Activated CD4-positive, alpha-beta T cell treated with anti-CD3 and anti-CD28 coated beads, Interleukin-2, amount 50 U/mL, for 24 hours (primary cell): ENCODE measurements at places on chromosomes 7 and 10.

GRCh38 chr10:3357737-3358136, 185.2 kb upstream of the PITRM1 start:
- no peak for DNase-seq

GRCh38 chr10:110368002-110368401, 63.3 kb upstream of the SMNDC1 start:
- no peak for DNase-seq

DNA sequence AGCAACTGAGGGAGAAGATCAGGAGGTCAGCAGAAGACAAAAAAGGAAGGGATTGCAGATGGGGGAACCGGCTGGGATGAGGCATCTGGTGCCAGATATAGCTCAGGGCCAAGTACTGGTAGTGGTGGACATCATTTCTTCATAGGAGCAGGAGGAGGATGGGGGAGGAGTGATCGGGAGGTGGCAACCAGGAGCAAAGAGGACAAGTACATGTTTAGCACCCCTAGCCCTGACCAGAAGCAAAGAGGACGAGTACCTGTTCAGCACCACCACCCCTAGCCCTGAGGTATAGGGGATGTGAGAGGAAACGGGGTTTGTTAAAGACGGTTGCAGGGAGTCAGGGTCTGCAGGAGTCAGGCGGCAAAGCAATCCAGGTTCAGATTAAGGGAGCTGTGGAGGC, 84.5 kb upstream of the NPS start:
- DNase-seq: no peak

DNA sequence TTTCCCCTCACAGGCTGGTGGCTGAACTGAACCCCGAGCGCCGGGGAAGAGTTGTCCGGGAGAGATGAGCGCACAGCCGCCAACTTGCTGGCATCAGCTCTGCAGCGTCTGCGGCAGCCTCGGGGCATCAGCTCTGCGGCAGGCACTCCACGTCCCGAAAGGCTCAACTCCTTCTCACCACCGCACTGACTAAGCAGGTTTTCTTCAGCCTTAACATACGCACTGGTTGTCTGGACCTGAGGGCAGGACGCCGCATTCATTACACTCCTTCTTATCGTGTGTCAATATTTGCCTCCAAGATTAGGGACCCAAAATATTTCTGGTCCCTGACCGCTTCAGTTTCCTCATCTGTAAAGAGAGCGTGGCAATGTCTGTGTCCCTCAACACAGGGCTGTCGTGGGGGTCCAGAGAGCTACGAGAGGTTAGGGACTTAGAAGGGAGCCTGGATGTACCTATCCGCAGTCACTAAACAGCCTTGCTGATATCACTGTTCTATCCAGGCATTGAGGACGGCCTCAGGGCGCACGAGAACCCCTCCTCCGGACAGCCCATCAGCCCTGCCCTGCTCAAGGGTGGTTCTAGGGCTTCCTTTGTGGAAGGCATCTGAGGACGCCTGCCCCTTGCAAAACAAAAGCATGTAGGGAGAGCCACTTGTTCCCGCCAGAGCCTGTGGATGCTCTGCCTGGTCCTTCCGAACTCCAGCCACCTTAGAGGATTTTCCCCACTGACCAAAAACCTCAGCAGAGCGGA, 42.8 kb upstream of the FIGNL1 start:
- DNase-seq: no peak

- no peak for DNase-seq
These were observed 88.2 kb upstream of the TMEM72 start for GRCh38 chr10:44822966-44823365.

DNA sequence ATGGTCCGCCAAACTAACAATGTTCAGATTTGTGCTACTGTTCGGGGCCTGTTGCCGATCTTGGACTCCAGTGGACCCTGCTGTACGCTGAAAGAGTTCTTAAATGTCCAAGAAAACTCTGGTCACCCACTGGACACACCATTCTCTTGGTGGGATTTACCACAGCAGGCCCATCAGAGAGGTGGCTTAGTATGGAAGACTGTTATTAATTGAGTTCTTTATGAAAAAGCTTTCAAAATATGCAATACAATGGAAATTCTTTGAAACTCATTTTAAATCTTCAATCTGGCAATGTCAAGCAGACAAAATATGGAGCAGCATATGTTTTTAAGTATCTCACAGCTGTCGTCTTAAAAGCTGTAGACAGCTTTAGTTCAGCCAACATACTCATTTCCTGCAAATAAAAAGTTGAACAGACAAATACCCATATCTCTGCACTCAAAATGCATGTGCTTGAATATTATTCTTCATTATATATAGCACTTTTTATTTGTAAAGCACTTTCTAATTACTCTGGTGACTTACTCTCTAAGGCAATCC, 37.4 kb upstream of the GRM8 start:
- DNase-seq: no peak

- no peak for DNase-seq
These were observed 250.6 kb downstream of the CALN1 start for GRCh38 chr7:72161534-72161933.

- DNase-seq: no peak
These were observed 38.5 kb downstream of the UNC5B start for GRCh38 chr10:71250842-71251241.

DNA sequence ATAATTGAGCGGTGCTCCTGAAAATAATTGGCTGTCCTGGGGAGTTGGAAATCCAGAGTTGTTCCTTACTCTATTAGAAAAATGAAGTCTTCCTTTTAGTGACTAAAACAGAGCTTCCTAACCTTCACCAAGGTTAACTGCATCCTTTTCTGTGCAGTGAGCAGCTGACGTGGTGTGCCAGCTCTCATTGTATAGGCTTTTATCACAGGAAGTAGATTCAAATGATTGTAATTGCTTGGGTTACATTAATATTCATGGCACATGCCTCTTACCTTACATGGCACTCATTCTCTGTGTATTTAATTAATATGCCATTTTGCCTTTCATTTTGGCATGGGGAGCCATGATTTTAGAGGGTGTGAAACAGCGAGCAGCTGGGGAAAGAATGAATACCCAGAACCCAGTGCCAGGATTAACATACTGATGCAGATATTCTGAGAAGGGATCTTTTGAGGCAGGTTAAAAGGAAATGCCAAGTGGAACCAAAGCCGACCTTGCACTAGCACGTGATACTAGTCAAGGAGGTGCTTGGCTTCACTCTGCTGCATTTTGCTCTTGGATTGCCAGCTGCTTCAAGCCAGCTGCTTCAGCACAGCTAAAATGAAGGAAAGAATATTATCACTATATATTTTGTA, 115.3 kb downstream of the ST7 start:
- DNase-seq: no peak

- DNase-seq: no peak
These were observed 68.0 kb upstream of the LRRC4 start for GRCh38 chr7:128099204-128099671.

DNA sequence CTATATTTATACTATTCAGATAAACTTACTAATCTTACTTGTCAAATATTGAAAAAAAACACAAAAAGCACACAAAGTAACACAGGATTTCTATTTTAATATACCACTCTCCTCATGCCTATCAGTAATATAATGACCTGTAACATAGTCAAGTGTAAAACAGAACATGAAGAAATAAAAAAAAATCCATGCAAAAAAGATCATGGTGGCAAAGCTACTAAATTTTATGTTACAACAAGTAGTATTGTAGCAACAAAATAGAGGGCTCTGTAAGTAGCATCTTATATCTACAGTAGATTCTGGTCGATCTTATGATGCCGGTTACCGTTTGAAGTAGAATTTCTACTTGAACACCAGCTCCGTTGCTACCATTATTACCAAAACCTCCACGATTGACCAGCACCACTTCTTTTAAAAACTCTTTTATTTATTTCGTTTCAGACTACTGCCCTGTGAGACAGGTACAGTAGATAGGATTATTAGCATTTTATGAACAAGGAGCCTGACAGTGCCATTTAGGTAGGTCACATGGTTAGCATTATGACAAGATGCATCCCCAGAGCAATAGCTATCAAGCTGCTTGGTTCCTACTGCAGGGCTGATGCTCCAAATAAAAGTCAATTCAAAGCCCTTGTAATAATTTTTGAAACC, 2.1 kb downstream of the CPED1 start:
- DNase-seq: no peak

DNA sequence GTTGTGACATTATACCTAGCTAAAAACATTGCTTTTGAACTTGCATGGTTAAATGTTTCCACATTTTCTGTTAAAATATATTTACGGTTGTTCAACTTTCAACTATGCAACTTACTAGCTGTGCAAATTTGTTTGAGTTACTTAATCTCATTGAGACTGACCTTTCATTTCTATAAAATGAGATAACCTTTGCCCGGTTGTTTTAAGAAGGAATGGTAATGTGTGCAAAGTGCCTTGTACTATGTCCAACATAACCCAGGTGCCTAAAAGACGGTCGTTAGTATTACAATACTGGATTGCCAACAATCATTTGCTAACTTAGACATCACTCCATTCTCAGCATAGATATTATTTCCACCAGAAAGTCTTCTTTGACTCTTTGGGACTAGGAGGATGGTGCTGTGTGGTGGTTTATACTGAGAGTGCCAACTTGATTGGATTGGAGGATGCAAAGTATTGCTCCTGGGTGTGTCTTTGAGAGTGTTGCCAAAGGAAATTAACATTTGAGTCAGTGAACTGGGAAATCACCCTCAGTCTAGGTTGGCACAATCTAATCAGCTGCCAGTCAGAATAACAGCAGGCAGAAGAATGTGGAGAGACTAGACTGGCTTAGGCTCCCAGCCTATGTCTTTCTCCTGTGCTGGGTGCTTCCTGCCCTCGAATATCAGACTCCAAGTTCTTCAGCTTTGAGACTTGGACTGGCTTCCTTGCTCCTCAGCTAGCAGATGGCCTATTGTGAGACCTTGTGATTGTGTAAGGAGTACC, 85.2 kb upstream of the PDSS1 start:
- no peak for DNase-seq

DNA sequence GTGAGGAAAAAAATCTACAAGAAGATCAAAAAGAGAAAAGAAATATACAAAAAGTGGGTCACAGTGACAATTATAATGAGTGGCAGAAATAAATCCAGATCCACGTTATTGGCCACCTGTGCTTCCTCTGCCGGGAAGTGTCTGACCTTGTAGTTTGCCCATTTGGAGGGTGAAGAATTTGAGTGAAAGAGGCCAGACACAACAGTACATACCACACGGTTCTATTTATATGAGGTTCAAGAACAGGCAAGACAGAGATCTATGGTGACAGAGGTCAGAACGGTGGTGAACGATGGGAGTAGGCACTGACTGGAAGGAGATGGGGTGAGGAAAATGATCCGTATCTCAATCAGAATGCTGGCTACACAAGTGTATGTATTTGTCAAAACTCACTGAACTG, 17.1 kb downstream of the PARP12 start:
- no peak for DNase-seq

DNA sequence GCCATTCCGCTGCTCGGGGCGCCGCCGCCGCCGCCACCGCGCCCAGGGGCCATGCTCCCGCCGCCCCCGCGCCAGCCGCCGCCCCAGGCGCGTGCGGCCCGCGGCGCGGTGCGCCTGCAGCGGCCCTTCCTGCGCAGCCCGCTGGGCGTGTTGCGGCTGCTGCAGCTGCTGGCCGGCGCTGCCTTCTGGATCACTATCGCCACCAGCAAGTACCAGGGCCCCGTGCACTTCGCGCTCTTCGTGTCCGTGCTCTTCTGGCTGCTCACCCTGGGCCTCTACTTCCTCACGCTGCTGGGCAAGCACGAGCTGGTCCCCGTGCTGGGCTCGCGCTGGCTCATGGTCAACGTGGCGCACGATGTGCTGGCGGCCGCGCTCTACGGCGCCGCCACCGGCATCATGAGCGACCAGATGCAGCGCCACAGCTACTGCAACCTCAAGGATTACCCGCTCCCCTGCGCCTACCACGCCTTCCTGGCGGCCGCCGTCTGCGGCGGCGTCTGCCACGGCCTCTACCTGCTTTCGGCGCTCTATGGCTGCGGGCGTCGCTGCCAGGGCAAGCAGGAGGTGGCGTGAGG, 383 bp downstream of the MARVELD1 start:
- DNase-seq: peak; percentile 36

DNA sequence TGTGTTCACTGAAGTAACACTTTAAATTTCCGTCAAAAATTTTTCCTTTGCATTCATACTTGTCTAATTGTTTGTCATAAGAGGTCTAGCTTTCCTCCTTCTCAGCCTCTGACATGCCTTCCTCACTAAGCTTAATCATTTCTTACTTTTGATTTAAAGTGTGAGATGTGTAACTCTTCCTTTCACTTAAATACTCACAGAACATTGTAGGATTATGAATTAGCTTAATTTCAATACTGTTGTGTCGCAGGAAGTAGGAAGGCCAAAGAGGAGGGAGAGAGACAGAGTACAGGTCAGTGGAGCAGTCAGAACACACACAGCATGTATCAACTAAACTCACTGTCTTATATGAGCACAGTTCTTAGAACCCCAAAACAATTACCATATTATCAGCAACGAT, 99.0 kb downstream of the SRPK2 start:
- DNase-seq: no peak

- DNase-seq: no peak
These were observed 247.3 kb upstream of the LRRTM3 start for GRCh38 chr10:66678521-66678920.

GRCh38 chr10:79234391-79235315, 112.6 kb upstream of the PPIF start:
- DNase-seq: no peak

DNA sequence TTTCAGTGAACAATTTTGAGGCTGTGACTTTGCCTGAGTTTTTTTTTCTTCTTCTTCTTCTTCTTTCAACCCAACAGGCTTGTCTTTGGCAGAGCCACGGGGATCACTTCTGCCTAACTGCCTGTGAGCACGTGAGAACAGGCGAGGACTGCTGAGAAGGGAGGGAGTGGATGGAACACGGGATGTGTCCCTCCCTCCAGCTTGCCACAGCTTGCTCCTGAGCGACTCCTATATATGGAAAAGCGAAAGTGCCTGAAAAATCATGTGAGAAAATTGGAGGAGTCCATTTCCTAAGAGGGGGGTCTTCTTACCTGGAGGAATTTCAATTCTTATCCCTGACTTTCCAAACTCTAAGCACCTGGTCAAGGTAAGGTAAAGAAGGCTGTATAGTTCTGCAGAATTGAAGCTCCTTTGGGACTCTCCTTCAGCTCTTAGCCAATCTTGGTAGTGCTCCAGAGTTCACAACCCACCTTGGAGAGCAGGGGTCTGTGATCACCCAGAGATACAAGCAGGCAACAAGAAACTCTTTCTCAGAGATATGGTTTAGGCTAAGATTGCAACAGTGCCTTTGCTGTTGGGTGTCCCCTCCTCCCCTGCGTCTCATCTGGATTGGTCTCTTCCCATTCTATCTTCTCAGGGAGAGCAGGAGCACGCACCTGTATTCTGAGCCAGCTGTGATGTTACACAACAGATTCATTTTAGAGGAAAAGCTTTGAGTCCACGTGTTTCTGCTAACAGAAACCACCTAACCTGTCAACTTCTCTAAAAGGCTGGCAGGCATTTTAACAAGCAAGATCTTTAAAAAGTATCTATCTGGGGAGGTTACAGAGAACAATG, at the start of gene MAT1A:
MAT1A (minus strand) TSS at position 208 of the 837 bp plus-strand sequence. CDS start 235 bp downstream, outside the sequence.
- no peak for DNase-seq

DNA sequence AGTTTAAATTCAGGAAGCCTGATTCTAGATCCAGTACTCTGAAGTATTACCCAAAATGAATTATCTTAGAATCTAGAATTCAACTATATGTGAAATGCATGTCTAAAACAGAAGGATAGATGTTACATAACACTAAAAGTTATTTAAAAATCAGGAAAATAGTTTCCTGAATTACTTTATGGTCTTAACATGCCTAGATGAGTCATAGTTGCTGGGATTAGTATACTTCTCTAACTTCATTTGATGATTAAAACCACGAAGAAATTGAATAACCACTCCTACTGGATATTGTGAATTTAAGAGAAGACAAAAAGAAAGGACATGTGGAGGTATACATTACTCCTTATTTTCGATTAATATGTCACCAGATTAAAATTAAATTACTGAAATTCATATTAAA, 65.5 kb downstream of the ATAD1 start:
- no peak for DNase-seq
